ENCODE measurements at places on chromosomes 12 and 14.

DNA sequence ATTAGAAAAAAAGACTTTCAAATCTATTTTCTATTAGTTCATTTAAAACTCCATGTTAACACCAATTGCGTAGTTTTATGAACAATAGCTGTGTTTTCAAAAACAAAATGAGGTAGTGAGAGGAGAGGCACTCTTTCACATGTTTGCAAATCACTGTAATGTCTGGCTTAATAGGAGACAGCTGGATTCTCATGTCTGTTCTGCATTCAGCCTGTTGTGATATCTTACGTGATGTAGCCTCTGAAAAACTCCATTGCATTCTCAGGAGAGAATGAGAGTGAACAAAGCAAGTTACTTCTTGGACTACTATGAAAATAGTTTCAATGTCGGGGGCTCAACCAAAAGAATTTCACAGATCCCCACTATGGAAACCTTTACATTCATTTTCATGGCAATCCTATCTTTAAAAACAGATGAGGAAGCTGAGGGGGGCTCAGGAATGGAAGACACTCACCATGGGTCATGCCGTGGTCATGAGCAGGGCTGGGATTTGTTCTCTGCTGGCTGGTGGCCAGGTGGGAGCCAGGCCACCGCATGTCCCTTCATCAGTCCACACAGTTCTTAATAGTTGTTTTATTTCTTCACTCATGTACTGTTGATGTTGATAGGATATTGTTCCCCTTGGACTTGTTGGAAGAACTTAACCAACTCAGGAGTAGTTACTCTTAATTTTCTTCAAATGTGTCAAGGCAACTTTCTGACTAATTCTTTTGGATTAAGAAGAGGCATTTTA lies 346.2 kb upstream of the FAR2 start:
- DNase-seq, result no peak

- DNase-seq, result peak; percentile 33
Observed at GRCh38 chr14:99393059-99393655, 87.5 kb downstream of the SETD3 start.

DNA sequence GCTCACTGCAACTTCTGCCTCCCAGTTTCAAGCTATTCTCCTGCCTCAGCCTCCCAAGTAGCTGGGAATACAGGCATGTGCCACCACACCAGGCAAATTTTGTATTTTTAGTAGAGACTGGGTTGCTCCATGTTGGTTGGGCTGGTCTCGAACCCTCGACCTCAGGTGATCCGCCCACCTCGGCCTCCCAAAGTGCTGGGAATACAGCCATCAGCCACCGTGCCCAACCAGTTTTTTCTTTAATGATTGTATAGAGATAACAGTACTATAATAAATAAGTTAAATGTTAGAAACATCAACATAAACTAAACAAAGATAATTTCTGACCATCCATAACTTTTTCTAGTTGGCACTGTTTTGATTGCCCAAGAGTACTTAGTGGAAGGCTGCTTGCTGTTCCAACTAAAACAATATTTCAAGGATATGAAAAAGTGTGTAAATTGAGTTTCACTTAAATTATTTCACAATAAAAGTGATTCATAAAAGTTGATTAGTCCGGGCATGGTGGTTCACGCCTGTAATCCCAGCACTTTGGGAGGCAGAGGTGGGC lies 5.6 kb downstream of the GON7 start:
- no peak for DNase-seq

GRCh38 chr12:26830783-26831551 lies 2.0 kb downstream of the ITPR2 start:
- DNase-seq, result no peak

DNA sequence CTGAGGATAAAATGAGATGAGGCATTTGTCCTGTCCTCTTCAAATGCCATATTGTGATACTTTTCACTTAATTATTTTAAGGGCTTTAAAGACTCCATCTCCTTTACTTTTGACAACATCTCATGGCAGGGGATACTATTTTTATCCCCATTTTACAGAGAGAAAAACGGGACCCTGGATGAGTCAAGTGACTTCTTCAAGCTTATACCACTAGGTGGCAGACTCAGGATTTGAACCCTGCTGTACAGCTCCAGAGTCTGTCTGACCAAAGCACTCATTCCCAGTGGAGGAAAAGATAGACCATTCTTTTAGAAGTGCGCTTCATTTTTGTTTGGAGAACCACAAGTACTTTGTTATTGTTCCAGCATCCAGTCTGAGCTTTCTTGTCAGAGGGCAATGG lies 1.7 kb upstream of the SMOC1 start:
- no peak for DNase-seq

- DNase-seq, result no peak
Observed at GRCh38 chr12:5864972-5865371, 80.1 kb downstream of the ANO2 start.
